Astrocyte of the hippocampus (primary cell): ENCODE measurements at places on chromosomes 5 and 9.

DNA sequence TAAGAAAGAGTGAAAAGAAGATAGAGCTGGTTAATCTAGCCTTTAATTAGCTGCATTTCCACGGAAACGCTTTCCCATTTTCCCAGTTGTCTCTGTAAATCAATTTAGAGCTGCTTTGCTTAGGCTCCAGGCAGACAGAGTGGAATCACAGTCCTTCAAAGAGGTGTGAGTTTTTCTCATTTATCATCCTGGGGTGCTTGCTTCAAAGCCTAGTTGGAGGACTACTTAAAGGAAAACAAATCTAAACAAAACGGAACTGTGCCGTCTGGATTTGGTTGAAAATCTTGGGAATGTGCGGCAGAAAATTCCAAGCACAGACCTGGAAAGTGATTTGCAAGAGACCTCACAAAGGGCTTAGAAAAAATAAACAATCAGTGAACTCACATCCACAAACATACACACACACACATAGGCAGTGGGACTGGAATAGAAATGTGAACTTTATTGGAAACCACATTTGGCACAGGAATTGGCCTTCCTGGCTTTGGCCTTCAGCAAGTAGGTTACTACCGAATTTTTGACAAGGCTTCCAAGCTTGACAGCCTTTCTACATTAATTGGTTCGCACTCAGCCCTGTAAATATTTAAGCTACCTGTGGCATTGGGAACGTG, 235.2 kb upstream of the SLC24A2 start:
- DNase-seq, result peak; percentile 70

- peak; percentile 10 for DNase-seq
Measured at GRCh38 chr9:13083366-13083765, 196.1 kb downstream of the MPDZ start.

DNA sequence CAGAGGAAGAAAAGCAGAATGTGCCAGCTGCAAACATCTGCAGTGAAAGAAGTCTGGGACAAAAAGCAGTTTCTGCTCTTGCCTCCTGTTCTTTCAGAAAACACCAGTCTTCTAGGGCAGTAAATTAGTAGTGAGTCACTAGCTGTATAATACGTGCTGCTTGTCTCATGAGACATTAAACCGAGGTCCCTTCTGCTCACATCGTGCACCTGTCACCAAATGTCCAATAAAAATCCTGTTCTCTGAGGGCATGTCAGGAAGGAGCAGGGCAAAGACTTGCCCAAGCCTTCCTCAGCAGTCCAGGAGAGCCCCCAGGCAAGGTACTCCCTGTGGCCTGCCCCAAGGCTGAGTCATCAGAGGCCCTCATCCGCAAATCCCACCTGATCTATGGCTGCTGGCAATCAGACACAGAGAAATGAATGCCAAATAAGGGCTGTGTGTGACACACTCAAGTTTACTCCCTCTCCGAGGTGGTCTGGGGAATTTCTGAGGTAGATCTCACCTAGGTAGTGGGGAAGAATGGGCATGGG, 255.3 kb upstream of the SMARCA2 start:
- peak; percentile 2 for DNase-seq

DNA sequence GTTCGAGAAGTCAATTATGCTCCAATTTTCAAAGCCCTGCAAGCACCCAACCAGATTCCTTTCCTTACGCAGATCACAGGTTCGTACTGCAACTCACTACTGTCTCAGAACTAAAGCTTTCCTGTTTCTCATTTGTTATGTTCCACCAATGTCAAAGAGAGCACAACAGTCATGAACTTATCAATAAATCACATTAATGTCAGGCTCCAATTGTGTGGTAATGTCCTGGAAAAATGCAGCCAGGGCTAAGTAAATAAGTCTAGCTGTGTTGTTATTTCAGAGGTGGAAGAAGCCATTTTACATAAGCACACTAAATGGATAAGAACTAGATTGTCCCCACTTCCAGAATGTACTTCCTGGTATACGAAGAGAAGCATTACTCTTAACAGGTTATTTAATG, 488.6 kb upstream of the PTGER4 start:
- no peak for DNase-seq

GRCh38 chr5:90533794-90534193, 4.4 kb upstream of the LYSMD3 start:
- no peak for DNase-seq

- DNase-seq, result no peak
Measured at GRCh38 chr5:45279109-45279508, 417.1 kb downstream of the HCN1 start.

DNA sequence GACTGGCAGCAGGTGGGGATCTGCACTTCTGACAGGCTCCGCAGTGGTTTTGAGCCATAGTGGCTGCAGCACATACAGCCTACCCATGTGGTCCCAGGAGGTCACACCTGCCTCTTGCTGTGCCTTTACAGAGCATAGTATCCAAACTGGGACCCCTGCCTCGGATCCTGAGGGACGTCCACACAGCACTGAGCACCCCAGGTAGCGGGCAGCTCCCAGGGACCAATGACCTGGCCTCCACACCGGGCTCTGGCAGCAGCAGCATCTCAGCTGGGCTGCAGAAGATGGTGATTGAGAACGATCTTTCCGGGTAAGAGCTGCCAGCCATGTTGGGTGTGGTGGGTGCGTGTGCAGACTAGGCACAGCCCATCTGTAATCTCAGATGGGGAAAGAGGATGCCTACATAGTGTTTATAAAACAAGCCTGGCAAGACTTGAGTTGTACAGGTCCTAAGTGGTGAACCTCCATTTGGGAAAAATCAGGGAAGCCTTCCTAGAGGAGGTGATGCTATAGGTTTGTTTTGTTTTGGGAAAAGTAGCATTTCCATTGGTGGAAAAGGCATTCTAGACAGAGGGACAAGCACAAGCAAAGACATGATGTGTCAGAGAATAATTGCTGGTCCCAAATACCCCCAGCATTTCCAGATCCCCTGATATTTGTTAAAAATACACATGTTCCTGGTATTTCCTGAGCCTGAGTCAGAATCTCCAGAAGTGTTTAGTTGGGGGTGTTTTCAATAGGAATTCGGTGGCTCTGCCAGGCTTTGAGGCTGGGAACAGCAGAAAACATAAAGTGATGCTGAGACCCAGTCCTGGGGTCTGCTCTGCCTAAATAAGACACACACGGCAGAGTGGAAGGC, 119.2 kb downstream of the DAB2IP start:
- DNase-seq, result no peak

DNA sequence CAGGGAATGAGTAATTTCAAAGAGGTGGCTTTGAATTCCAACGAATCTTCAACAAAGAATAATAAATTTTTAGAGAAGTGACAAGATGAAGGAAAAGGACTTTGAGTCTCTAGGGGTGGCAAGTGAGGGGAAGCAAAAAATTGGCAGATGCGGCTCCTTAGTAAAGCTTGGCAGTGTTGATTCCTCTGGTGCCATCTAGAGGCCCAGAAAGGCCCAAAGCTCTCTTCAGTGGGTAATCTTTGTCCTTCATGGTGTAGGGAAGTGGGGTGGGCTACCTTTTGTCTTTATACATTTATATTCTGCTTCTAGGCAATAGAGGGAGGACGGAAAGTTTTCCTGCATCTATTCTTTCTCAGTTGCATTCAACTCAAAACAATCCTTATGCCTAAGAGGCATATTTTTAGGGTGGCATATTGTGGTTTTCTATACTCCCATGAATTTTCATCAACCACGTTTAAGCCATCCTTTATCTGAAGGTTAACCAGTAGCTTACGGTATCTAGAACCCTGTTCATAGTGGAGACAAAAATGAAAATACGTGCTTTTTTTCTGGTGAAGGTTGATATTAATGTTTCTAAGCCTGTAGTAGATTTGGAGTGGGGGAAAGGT, 17.5 kb upstream of the ROPN1L start:
- peak; percentile 68 for DNase-seq

DNA sequence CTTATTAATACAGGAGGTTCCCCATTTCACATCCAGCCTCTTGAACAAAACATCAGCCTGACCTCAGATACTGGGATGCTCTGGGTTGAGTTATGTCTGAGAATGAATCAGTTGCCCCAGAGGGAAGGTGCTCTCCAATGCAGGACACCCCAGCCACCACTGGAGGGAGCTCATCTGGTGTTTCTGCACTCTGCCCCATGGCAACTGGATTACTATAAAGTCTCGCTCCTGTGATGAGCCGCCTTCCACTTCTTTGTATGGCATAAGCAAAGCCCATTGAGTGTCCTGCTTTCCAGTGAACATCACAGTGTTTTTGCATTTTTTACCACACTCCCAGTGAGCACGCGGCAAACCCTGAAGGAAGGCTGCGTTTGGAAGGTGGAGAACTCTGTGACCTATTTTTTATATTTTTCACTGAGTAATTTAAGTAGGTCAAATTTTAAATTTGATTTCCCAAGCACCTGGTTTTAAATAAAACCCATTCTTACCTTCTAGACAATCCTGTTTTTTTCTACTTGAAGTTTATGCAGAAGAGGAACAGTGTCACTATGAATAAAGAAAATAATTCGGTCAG, 176.9 kb upstream of the WWC1 start:
- peak; percentile 60 for DNase-seq

DNA sequence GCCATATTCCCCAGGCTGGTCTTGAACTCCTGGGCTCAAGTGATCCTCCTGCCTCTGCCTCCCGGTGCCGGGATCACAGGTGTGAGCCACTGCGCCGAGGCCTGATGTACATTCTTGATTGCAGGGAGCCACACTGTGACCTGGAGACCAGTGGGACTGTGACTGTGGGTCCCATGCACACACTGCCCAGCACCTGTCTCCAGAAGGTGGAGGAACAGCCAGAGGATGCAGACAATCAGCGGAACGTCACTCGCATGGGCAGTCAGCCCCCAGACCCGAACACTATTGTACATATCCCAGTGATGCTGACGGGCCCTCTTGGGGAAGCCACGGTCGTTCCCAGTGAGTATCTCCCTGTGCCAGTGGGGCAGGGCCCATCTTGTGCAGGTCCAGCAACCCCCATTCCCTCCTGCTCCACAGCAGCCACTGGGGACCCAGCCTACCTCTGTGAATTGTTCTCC, 147.3 kb downstream of the CACNA1B start:
- no peak for DNase-seq

- DNase-seq, result no peak
Measured at GRCh38 chr5:40033411-40033810, 608.6 kb upstream of the DAB2 start.

DNA sequence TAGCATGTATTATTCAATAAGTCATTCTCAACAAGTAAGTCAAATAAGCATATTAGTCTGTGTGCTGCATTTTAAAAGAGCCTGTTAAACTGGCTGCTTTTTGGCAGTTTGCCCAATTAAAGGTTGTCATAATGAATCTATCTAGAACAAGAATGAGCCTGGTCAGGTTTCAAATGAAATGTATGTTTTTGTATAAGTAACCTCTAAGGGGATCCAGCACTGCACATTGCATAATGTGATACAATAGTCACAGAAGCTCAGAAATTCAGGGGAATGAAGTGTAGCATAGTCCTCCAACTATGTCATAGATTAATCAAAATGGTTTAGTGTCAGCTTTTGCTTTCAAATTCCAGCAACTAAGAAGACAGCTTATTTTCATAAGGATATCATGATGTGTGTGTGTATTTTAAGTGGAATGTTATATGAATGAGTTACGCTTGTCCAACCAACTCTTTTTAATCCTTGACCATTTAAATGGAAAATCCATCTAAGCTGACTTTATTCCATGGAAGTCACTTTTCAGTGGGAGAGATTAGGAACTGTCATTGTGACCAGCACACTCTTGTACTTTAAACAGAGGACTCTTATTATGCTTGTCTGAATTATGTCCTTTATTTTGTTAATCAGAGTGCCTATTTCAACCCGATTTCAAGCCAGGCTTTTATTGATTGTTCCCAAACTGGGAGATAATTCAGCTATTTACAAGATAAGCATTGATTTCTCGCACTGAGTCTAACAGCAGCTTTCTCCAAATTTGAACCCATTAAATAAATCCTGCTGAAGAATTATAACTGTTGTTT, 283.9 kb upstream of the ADAMTSL1 start:
- DNase-seq, result peak; percentile 8

DNA sequence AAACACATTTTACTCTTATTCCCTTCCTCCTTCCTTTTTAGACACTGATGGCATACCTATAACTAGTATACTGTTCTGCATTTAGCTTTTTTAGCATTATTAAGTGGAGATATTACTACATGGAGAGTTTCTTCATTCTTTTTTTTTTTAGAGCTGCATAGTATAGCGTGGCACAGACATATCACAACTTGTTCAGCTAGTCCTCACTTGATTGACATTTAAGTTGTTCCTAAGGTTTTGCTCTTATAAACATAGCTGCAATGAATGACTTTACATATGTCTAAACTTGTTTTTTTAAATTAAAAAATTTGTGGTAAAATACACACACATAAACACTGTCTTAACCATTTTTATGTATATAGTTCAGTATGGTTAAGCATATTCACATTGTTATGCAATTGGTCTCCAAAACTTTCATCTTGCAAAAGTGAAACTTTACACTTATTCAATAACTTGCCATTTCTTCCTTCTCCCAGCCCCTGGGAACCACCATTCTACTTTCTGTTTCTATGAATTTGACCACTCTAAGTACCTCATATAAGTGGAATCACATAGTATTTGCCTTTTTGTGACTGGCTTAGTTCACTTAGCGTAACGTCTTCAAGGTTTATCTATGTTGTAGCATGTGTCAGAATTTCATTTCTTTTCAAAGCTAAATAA, 48.7 kb downstream of the ANKDD1B start:
- no peak for DNase-seq
